ENCODE measurements at places on chromosomes 7 and 10. TPM values are rescaled to one million over a fixed set of nuclear protein-coding genes. Genes with fewer than 3 reads are reported as not detected.

Gene HOXA1
- 1.0 TPM for total RNA-seq

Gene CLDN4
- total RNA-seq = 0.25 TPM

Gene SEMA3A
- 3.3 TPM for total RNA-seq

Gene PAX4
- not detected for total RNA-seq

DNA sequence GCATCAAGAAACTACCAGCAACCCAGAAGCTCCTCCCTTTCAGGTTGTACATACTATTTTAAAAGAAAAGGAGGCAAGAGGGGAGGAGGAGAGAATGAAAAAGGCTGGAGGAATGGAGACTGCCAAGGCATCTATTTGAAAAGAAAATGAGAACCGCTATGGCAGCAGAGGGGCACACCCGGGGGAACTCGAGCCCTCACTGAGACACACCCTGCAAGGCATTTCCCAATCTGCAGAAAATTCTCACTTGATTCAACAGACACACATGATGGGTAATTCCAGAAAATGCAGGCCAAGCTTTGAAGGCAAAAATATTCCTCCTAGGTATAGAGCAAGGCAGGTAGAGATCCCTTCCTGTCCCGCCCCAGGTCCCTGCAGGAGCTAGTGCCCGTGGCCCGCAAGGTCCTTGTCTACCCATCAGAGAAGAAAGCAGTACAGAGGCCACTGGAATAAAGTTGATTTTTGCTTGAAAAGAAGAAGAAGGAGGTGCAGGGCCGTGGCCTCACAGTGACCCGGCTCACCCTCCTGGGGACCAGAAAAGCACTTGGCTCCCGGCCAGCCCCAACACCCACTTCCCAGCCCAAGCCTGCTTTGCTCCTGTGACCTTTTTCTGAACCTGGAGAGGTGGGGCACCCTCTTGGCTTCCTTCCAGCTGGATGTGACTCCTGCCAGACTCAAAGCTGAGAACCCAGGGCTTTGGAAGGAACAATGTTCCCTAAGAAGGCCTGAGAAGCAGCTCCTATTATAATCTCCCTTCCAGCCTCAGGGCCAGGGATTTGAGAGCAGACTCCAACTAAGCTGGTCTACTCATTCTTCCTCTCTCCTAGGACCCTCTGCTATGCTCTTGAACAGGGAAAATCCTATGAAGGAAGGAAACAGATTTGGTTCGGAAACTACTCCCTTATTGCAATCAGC, 6.2 kb upstream of the PIK3CG start:
- H3K27ac ChIP-seq = no peak overlapping the region
- H3K36me3 ChIP-seq = peaks cover 2% of the 10 kb centered on the region
- H3K27me3 ChIP-seq = peaks cover 1% of the 10 kb centered on the region
- DNase-seq = no peak
- peaks cover 9% of the 10 kb centered on the region for H3K4me1 ChIP-seq

GRCh38 chr7:87091487-87092066, 32.1 kb upstream of the ELAPOR2 start:
- peaks cover 4% of the 10 kb centered on the region for H3K27me3 ChIP-seq
- no peaks in the 10 kb centered on the region for H3K36me3 ChIP-seq
- DNase-seq = no peak
- no peak overlapping the region for H3K4me3 ChIP-seq
- H3K4me1 ChIP-seq = no peaks in the 10 kb centered on the region

GRCh38 chr7:150721970-150722373, 5.6 kb downstream of the GIMAP1 start:
- peaks cover 57% of the 10 kb centered on the region for H3K4me1 ChIP-seq
- peaks cover 89% of the 10 kb centered on the region for H3K36me3 ChIP-seq
- no peaks in the 10 kb centered on the region for H3K27me3 ChIP-seq
- peak overlapping the region; percentile 61 for H3K4me3 ChIP-seq

DNA sequence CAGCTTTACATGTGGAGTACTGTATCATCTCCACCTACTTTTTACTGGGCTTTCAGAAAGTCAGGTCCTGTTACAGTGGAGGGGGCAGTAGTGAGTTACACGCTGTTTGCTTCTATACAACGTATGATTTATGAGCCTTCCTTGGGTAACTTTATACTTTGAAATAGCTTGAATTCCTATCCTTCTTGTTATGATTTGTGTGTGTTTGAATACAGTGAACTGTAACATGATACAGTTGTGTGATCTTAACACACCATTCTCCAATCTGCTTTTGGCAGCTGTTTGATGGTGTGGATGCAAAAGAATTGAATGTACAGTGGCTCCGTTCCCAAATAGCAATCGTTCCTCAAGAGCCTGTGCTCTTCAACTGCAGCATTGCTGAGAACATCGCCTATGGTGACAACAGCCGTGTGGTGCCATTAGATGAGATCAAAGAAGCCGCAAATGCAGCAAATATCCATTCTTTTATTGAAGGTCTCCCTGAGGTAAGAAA, 41.7 kb downstream of the SP8 start:
- no peak overlapping the region for H3K4me3 ChIP-seq
- H3K36me3 ChIP-seq = no peaks in the 10 kb centered on the region
- H3K4me1 ChIP-seq = no peaks in the 10 kb centered on the region
- DNase-seq = no peak
- no peak overlapping the region for H3K27ac ChIP-seq

GRCh38 chr7:37516664-37517063, 68.0 kb upstream of the ELMO1 start:
- no peaks in the 10 kb centered on the region for H3K4me1 ChIP-seq
- H3K36me3 ChIP-seq = no peaks in the 10 kb centered on the region
- H3K27ac ChIP-seq = no peak overlapping the region
- no peak overlapping the region for H3K4me3 ChIP-seq

- H3K36me3 ChIP-seq = no peaks in the 10 kb centered on the region
- H3K27me3 ChIP-seq = peaks cover 6% of the 10 kb centered on the region
Observed at GRCh38 chr10:13842117-13842516, 255.4 kb downstream of the PRPF18 start.

DNA sequence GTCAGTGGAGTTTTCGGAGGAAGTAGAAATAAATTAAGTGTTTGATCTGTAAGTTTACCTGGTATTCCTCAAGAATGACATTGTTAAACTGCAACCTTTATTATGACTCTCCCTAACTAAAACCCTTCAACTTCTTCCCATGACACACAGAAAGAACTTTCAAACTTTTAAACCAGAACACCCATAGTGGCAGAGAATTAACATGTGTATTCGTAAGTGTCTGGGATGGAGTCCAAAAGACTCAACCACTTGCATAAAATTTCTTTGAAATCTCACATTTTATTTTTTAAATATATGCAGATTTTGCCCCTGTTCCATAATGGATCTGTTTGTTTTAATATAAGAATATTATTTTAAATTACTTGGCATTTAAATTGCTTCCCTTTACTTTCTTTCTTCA, 54.6 kb upstream of the PLXNA4 start:
- H3K27me3 ChIP-seq = peaks cover 6% of the 10 kb centered on the region
- H3K4me3 ChIP-seq = no peak overlapping the region
- DNase-seq = no peak
- H3K4me1 ChIP-seq = peaks cover 1% of the 10 kb centered on the region
- no peaks in the 10 kb centered on the region for H3K36me3 ChIP-seq

- no peaks in the 10 kb centered on the region for H3K4me1 ChIP-seq
- H3K36me3 ChIP-seq = no peaks in the 10 kb centered on the region
- H3K4me3 ChIP-seq = no peak overlapping the region
- no peak overlapping the region for H3K27ac ChIP-seq
Observed at GRCh38 chr10:94183666-94184264, 179.0 kb downstream of the NOC3L start.

GRCh38 chr7:130365511-130366441, 14.5 kb upstream of the CPA1 start:
- DNase-seq = no peak
- peaks cover 3% of the 10 kb centered on the region for H3K36me3 ChIP-seq
- no peaks in the 10 kb centered on the region for H3K27me3 ChIP-seq
- peak overlapping the region; percentile 25 for H3K27ac ChIP-seq
- H3K4me1 ChIP-seq = peaks cover 33% of the 10 kb centered on the region

- peaks cover 4% of the 10 kb centered on the region for H3K4me1 ChIP-seq
- no peak for DNase-seq
- no peaks in the 10 kb centered on the region for H3K36me3 ChIP-seq
- no peak overlapping the region for H3K4me3 ChIP-seq
- H3K27me3 ChIP-seq = no peaks in the 10 kb centered on the region
Observed at GRCh38 chr10:35517431-35518181, 87.5 kb upstream of the GJD4 start.

DNA sequence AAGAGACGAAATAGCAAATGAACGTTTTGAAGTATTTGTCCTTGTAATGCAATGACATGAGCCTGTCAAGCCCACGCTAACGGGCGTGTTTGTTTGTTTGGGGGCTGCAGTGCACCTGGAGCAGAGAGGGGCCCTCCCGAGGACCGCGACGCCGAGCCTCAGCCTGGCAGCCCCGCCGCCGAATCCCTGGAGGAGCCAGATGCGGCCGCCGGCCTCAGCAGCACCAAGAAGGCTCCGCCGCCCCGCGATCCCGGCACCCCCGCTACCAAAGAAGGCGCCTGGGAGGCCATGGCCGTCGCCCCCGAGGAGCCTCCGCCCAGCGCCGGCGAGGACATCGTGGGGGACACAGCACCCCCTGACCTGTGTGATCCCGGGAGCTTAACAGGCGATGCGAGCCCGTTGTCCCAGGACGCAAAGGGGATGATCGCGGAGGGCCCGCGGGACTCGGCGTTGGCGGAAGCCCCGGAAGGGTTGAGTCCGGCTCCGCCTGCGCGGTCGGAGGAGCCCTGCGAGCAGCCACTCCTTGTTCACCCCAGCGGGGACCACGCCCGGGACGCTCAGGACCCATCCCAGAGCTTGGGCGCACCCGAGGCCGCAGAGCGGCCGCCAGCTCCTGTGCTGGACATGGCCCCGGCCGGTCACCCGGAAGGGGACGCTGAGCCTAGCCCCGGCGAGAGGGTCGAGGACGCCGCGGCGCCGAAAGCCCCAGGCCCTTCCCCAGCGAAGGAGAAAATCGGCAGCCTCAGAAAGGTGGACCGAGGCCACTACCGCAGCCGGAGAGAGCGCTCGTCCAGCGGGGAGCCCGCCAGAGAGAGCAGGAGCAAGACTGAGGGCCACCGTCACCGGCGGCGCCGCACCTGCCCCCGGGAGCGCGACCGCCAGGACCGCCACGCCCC, 118.5 kb downstream of the CYTH3 start:
- H3K36me3 ChIP-seq = peaks cover 14% of the 10 kb centered on the region
- H3K4me3 ChIP-seq = no peak overlapping the region
- no peak for DNase-seq
- H3K27me3 ChIP-seq = no peaks in the 10 kb centered on the region
- no peaks in the 10 kb centered on the region for H3K4me1 ChIP-seq

DNA sequence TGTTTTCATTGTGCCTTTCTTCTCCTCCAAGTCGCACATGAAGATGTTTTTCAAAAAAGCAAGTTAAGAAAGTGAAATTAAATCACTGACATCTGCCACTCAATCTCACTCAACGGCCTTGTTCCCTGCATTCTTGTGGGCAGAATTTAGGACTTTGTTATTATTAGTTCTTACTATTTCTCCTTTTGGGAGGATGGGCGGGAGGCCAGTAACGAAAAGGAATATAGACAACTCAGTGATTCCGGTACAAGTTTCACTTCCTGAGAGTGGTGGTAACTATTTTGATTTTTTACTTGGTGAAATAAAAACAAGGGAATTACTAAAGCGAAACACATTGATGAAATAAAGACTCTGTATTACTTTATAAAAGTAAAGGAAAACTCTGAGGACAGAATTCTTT, 231.9 kb upstream of the HABP2 start:
- no peak overlapping the region for H3K4me3 ChIP-seq
- no peaks in the 10 kb centered on the region for H3K36me3 ChIP-seq
- no peak overlapping the region for H3K27ac ChIP-seq
- peaks cover 5% of the 10 kb centered on the region for H3K27me3 ChIP-seq
- no peaks in the 10 kb centered on the region for H3K4me1 ChIP-seq

DNA sequence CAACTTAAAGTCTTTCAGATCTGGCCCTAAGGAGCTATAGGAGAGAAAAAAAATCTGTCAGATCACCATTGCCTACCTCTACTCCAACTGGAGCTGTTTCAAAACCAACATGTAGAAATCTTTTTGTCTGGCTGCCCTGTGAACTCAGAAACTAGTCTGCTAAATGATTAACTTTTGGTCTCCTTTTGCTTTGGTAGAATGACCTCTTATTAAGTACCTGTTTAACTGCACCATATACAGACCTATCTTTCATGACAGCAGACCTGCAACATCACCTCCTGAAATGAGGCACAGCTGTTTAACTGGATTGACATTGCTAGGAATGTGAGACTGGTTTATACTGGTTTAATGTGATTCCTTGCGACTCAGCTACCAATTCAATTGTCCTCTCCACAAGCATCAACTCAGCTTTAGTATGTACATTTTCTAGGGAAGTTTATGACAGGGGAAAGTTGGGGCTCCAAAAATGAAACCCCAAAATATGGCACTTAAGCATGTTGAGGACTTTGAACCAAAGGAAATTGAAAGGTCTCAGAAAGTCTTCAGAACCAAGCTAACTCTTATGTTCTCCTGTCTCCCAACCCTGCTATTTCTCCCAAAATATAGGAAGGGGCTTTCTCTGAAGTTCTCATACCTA, 1.8 kb downstream of the CYP3A43 start:
- H3K4me3 ChIP-seq = no peak overlapping the region
- no peak for DNase-seq
- peaks cover 22% of the 10 kb centered on the region for H3K27me3 ChIP-seq
- no peaks in the 10 kb centered on the region for H3K36me3 ChIP-seq

DNA sequence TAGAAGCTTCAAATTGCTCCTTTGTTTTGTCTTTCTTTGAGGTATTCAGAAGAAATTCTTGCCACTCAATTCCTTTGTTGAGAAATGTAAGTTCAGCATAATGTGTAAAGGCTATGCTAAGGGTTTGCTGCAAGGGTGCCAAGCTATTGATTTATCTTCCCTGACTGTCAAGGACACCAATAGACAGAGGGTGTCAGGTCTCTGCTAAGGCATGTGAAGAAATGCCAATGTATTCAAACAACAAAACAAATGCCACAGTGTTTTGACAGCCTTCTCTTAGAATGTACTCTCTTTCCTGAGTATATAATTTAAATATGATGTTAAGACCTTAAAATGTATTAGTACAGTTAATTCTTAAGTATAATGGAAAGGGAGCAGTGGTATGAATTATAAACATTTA, 62.4 kb downstream of the LRGUK start:
- no peak overlapping the region for H3K4me3 ChIP-seq
- no peaks in the 10 kb centered on the region for H3K36me3 ChIP-seq
- no peak for DNase-seq
- H3K27ac ChIP-seq = no peak overlapping the region
- no peaks in the 10 kb centered on the region for H3K4me1 ChIP-seq
- peaks cover 6% of the 10 kb centered on the region for H3K27me3 ChIP-seq

DNA sequence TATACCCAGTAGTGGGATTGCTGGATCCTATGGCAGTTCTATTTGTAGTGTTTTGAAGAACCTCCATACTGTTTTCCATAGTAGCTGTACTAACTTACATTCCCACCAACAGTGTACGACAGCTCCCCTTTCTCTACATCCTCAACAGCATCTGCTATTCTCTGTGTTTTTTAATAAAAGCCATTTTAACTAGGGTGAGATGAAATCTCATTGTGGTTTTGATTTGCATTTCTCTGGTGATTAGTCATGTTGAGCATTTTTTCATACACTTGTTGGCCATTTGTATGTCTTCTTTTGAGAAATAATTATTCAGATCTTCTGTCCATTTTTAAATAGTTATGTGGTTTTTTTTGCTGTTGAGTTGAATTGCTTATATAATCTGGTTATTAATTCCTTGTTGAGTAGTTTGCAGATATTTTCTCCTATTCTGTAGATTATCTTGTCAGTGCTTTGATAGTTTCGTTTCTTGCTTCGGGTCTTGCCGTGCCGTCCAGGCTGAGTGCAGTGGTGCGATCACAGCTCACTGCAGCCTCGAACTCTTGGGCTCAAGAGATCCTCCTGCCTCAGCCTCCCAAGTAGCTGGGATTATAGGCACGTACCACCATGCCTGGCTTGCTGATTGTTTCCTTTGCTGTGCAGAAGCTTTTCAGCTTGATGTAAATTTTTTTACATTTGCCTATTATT, 12.0 kb downstream of the MTG1 start:
- no peaks in the 10 kb centered on the region for H3K27me3 ChIP-seq
- no peak overlapping the region for H3K4me3 ChIP-seq
- peaks cover 67% of the 10 kb centered on the region for H3K36me3 ChIP-seq
- DNase-seq = no peak
